HT-29 (cell line): ENCODE measurements at places on chromosomes 1 and 21.
A peak's percentile ranks its signal among the peaks of the same experiment; 100 is the strongest.

DNA sequence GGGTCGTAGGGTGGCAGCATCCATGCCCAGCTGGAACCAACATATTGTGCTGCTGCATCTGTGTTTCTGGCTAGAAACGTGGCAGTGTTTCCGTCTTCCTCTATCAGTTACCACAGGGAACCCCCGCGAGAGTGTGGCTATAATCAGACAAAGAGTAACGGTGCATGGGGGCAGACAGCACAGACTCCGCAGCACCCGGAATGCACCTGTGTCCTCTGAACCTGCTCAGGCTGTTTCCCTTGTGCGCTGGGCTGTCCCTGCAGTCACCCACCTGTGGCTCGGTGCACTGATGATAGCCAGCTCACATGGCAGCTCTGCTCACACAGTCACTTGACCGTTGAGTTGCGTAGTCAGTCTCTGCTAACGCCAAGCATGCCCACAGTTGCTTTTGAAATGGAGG is 11.4 kb upstream of the PCBP3 start:
- DNase-seq, result no peak

DNA sequence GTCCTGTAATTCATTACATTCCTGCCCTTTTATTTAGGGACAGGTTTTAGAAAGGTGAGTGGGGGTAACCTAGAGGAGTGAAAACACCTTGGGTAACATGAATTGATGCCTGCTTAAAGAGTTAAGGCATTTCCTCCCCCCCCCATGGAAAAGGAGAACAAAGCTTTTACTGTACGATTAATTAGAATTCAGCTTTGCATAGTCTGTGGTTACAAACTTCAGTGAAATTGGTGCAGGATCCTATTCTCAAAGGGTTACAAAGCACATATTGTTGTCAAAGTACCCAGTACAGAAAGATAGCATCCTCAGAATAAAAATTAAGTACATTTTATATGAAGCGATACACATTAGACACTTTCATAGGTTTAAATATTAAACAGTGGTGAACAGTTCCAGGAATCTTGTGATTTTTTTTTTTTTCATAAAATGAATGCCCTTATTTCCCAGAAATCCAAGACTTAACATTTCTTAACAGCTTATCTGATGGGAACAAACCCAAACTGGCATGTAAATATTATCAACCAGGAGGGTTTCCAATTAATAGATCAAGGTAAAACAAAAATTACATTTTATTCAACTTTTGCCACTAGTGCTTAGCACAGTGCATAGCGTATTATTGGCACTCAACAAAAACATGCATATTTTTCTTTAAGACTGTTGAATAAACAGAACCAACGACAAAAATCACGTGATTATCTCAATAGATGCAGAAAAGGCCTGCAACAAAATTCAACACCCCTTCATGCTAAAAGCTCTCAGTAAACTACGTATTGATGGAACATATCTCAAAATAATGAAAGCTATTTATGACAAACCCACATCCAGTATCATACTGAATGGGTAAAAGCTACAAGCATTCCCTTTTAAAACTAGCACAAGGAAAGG is 172.7 kb downstream of the PDE4B start:
- DNase-seq, result no peak

GRCh38 chr1:222617367-222617951 is 438 bp upstream of the MIA3 start:
- DNase-seq, result peak; percentile 80

- peak; percentile 83 for DNase-seq
Observed at GRCh38 chr21:42467140-42467983, 28.7 kb downstream of the RSPH1 start.

DNA sequence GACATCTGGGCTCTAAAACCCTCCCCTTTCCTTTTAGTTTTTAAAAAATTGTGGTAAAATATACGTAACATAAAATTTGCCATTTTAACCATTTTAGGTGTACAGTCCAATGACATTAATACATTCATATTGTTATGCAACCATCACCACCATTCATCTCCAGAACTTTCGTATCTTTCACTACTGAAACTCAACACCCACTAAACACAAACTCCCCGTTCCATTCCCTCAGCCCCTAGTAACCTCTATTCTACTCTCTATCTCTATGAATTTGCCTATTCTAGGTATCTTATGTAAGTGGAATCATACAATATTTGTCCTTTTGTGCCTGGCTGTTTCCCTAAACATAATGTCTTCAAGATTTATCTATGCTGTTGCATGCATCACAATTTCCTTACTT is 19.4 kb upstream of the TTC4 start:
- DNase-seq, result no peak

GRCh38 chr1:116172666-116173065 is 61.5 kb downstream of the MAB21L3 start:
- no peak for DNase-seq

DNA sequence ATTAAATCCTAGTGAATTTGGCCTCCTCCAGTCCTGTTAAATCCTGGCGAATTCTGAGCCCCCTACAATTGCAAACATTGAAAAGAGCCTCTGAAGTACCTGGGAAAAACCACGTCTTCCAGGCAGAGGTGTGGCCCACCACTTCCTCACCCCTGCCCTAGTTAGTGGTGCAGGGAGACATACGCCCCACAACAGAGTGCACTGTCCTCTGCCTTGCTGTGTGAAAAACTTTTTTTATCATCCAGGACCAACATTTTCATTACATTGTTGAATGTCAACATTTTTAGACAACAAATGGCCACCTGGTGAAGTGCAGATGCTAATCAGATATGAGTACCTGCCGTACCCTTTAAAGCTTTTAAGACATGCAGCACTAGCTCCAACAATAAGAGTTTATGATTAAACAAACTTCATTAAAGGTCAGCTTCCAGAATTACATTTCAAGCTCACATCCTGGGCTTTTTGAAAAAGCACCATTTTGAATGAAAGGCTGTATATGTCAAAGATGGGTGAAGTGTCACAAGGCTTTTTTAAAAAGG is 13.6 kb upstream of the TMPRSS2 start:
- DNase-seq, result no peak

- peak; percentile 67 for DNase-seq
Observed at GRCh38 chr1:64171797-64172281, 31.6 kb upstream of the UBE2U start.

DNA sequence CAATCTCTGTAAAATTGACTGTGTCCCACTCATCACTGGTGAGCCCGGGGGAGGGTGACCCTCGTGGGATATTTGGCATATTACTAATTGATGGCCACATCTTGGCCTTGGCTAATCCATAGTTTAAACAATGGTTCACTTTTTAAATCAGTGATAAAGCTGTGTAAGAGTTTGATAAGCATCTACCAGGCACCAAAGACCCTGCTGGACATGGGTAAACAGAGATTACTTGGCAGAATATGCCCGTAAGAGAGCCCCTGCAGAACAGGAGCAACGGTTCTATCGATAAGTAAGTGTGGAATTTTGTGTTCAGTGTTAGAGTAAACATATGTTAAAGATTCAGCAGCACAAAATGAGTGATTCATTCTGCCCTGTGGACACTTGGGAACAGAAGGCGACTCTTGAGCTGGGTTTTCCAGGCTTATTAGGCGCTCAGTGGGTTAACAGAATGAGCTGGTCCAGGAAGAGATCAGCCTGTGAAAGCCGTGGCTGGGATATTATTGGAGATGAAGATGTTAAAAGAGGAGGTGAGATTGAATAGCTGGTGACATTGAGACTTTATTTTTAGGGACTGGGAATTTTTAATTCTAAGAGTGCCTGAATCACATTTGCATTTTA is 55.9 kb downstream of the CNST start:
- DNase-seq, result no peak

GRCh38 chr21:35933466-35933865 is 126.9 kb downstream of the SETD4 start:
- no peak for DNase-seq

- DNase-seq, result no peak
Observed at GRCh38 chr1:67191668-67192520, 25.6 kb downstream of the IL23R start.

DNA sequence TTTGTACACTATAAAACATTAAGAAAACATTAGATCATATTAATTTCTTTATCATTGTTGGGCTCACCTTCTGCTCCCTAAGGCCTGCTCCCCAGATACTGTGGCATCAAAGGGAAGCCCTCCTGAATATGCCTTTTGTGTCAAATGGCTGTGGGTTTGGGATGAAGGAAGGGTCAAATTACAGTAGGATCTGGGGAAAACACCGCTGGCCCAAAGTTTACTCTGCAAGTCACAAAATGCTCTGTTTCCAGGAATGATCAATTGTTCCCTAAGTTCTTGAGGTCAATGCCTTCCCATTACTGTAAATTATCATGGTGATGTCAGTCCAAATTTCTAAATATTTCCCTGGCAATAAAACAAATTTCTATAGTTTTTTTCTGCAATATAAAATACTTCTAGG is 6.8 kb upstream of the ITLN2 start:
- no peak for DNase-seq

DNA sequence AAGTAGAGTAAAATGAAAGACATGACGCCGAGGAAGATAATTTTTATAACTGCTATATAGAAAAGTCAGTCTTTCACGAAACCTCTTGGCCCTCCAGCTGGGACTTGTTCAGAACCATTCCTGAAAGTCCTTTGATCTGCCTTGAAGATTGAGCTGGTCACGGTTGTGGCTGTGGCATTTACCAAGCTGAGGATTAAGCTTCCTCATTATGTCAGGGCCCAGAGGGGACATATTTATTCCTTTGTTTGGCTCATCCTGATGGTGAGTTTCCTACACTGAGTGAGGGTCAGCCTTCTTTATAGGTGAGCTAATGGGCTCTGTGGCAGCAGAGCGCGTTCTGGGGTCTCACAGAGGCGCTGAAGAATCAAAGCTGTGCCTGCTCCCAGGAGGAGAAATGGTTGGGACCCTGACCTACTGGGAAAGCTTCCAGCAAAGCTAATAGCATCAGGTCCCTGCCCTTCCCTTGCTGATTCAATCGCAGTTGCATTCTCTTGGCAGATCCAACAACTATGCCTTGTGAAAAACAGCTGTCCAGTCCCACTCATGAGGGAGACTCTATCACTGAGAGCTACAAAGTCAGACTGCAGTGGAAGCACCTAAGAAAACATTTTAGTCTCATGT is 43.2 kb upstream of the PBX1 start:
- DNase-seq, result no peak

GRCh38 chr1:160207771-160208556 is 2.8 kb downstream of the PEA15 start:
- DNase-seq, result no peak

DNA sequence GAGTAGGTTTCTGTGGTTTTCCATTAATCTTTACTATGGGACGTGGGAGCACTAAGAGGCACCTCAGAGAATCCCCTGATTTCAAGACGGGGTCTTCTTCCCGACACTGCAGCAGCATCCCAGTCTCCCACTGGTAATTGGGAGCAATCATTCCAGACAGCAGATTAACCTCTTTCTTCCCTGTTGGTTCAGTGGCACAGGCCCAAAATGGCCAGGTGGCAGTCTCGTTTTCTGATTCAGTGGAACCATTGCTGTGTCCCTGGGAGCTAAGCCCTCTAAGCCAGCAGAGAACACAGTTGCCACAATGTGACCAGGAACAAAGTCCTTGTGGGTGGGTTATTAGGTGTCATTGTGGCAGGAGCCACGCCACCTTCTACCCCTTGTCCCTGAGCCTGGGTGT is 342.1 kb downstream of the MATN1 start:
- DNase-seq, result no peak

GRCh38 chr1:224169718-224170270 is 13.2 kb upstream of the DEGS1 start:
- DNase-seq, result no peak

DNA sequence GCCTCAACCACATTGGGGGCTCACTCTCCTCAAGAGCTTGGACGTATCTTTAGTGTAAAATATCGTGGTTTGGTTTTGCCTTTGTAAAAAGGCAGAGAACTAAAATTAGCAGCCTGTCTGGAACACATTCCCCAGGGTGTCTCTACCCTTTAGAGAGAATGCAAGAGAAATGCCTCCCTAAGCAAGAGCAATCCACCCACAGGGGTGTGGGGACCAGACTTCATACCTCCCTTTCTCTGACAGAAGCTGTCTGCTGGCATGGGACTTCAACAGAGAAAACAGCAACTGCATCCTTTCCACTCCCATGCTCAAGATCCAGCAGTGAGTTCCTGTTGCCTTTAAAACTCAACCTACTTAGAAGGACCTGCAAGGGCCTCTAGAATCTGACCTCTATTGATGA is 27.9 kb upstream of the TNR start:
- DNase-seq, result no peak

GRCh38 chr1:14980621-14981218 is 172.8 kb upstream of the TMEM51 start:
- DNase-seq, result no peak

DNA sequence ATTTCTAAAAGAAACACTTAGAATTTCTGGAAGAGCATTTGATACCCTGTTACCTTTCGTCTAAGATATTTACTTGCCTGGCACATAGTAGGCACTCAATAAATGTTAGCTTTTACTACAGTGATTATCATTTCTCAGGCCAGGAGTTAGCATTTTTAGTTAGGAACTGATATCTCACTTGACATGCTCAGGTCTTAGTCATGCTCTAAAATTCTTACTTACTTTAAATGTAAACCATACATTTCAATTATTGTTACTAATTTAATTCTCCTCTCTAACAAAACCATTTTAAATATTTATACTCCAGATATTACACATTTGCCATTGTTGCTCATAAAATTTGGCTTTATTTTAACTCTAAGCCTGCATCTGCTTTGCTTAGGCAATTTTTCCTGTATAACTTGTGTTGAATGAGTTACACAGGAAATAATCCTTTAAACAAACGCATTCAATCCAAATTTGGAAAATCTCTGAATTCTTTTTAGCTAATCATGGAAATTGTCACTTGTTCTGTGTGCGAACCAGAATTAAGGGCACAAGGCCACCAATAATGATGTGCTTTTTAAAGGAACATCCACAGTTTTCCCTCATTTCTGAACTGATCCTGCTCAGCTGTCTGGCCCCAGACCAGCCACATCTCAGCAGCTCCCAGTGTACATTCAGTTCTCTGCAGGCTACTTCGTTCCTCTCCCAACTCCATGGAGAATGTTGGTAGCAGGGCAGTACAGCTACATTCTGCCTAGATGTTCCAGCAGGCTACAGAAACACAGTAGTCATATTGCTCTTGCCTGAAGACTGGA is 15.6 kb downstream of the NIBAN1 start:
- no peak for DNase-seq

GRCh38 chr1:245099401-245099800 is 55.4 kb upstream of the KIF26B start:
- DNase-seq, result no peak

DNA sequence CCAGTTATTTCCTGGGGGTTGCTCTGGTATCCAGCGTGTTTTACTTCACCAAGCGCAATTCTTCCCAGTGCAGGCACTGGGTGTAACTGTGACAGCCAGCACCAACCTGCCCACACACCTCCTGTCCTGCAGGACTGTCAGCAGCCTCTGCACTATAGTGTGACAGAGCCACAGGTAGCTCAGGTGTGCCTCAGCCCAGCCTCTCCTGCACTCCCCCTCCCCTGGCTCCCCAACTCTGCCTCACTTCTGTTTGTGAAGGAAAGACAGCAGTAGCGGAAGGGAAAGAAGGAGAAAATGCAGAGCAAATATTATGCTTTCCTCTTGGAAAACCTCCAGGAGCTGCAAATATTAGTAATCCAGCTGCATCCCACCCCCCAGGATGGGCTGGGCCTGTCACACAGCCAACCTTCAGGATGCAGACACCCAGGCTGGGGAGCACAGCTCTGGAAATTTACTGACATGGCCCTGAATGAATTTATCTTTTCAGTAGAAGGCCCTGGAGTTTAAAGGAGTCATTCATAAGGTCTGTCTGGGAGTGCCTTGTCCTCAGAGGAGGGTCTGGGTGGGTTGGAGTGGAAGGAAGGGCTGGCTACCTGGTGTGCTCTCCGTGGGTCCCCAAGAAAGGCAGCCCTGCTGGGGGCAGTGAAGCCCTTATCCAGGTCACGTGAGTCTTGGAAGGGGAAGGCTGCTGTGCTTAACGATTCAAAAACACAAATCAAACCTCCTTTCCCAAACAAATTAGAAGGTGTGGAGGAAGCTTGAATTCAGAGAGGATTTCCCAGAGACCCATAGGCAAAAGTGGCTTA is 20.9 kb downstream of the CAPN2 start:
- no peak for DNase-seq
